ENCODE measurements at places on chromosomes 13 and 19.

GRCh38 chr19:46887240-46887782, 26.5 kb downstream of the ARHGAP35 start:
- no peaks in the 10 kb centered on the region for H3K36me3 ChIP-seq
- DNase-seq: no peak
- no peaks in the 10 kb centered on the region for H3K4me1 ChIP-seq

DNA sequence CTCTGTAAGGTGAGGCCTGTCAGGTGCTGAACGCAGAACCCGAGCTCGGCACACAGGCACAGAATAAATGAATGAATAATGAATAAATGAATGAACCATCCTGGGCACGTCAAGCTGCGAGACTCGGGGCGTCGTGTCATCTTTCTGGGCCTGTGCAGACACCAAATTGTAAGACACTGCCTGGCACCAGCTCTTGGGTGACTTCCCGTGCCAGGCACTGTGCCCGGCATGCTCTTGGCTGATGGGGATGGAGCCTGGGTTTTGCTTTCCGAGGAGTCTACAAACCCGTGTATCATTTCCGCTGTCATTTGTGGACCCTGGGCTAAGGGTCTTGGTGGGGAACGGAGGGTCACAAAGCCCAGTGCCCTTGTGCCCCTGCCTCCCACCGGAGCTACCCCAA, 43.9 kb downstream of the CELF5 start:
- no peak overlapping the region for H3K4me3 ChIP-seq
- H3K27me3 ChIP-seq: peaks cover 65% of the 10 kb centered on the region
- no peaks in the 10 kb centered on the region for H3K4me1 ChIP-seq
- H3K36me3 ChIP-seq: no peaks in the 10 kb centered on the region
- no peak for DNase-seq
- no peak overlapping the region for H3K27ac ChIP-seq

- no peak overlapping the region for H3K4me3 ChIP-seq
- H3K36me3 ChIP-seq: no peaks in the 10 kb centered on the region
These were observed 4.3 kb downstream of the TEX29 start for GRCh38 chr13:111324736-111325135.

DNA sequence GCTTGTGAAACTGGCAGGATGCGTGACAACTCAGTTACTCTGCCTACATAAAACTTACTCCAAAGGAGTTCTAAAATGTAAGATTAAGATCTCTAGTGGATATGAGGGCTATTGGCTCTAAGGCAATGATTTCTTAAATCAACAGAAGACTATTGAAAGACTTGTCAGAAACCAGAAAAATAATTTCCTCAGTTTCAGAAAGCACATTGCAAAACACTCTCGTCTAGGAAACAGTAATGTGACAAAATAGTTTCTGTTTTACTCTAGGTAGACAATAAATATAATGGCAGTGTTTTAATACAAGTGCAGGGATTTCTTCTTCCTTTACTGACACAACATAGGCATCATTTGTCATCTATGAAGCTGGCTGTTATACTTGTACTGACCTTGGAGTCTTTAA, 230.1 kb downstream of the KCTD12 start:
- no peak for DNase-seq
- H3K4me3 ChIP-seq: no peak overlapping the region
- H3K27ac ChIP-seq: no peak overlapping the region

GRCh38 chr19:45630463-45630862, 8.7 kb downstream of the EML2 start:
- H3K4me3 ChIP-seq: no peak overlapping the region
- peaks cover 26% of the 10 kb centered on the region for H3K36me3 ChIP-seq
- H3K27ac ChIP-seq: no peak overlapping the region
- no peaks in the 10 kb centered on the region for H3K27me3 ChIP-seq

DNA sequence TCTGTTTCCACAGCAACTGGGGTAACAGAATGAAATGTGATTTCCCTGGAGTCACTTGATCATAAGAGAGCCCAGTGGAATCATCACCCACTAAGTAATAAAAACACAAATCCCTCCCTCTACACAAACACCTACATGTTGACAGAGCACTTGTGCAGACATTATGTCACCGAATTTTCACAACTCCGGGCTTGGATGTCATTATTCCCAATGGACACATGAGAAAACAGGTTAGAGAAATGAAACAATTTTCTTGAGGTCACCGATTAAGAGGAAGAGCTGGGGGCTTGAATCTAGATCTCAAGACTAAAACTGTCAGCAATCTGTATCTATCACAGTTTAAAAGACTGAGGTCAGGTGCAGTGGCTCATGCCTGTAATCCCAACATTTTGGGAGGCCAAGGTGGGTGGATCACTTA, 3.1 kb downstream of the XRCC1 start:
- H3K27ac ChIP-seq: no peak overlapping the region
- peaks cover 3% of the 10 kb centered on the region for H3K27me3 ChIP-seq
- peaks cover 38% of the 10 kb centered on the region for H3K4me1 ChIP-seq
- H3K4me3 ChIP-seq: no peak overlapping the region

DNA sequence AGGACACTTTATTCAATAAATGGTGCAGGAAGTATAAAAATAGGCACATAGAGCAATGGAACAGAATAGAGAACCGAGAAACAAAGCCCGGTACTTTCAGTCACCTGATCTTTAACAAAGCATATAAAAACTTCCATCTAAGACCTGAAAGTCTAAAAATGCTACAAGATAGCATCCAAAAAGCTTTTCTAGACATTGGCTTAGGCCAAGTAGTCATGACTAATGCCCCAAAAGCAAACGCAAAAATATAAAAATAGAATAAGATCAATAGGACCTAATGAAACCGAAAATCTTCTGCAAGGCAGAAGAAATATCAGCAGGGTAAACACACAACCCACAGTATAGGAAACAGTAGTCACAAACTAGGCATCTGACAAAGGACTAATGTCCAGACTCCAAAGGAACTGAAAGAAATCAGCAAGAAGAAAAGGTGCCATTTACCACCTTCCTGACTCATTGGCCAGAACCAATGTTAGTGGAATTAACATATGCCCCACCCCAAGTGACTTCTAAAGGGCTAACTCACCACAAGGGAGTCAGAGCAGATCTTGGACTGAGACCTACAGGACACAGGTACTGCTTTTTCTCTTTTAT, 40.8 kb upstream of the CEACAM21 start:
- peaks cover 18% of the 10 kb centered on the region for H3K36me3 ChIP-seq
- no peak for DNase-seq
- H3K27me3 ChIP-seq: peaks cover 12% of the 10 kb centered on the region
- H3K4me1 ChIP-seq: peaks cover 68% of the 10 kb centered on the region

- no peaks in the 10 kb centered on the region for H3K36me3 ChIP-seq
- H3K27ac ChIP-seq: no peak overlapping the region
These were observed 188.6 kb downstream of the TEX29 start for GRCh38 chr13:111508902-111509509.

- DNase-seq: no peak
- no peak overlapping the region for H3K27ac ChIP-seq
- no peak overlapping the region for H3K4me3 ChIP-seq
- no peaks in the 10 kb centered on the region for H3K36me3 ChIP-seq
- peaks cover 3% of the 10 kb centered on the region for H3K4me1 ChIP-seq
These were observed 17.7 kb downstream of the LRRC4B start for GRCh38 chr19:50550594-50550966.

DNA sequence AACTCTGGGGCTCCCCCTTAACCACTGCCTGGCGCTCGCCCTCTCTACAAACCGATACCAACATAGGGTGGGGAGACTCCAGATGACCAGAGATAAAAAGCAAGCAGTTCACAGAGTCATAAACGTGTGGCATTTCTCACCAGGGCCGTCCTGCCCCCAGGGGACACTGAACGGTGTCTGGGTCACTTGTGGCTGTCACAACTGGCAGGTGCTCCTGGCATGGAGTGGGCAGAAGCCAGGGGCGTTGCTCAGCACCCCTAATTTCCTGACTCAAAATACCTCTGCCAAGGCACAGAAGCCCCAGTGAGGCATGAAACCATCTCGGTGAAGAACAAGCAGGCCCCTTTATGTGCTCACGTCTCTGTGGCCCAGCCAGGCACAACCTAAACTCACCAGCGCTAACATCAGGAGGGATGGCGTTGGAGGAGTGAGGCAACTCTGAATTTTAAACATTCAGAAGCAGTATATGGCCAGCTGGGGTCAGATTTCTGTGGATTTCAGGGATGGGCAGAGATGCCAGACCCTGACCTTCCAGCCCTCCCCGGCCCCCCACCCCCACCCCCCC, 1.8 kb downstream of the PIP5K1C start:
- H3K27me3 ChIP-seq: peaks cover 5% of the 10 kb centered on the region
- no peak for DNase-seq
- H3K36me3 ChIP-seq: peaks cover 2% of the 10 kb centered on the region

- H3K27me3 ChIP-seq: no peaks in the 10 kb centered on the region
- H3K36me3 ChIP-seq: peaks cover 26% of the 10 kb centered on the region
- H3K4me3 ChIP-seq: no peak overlapping the region
These were observed 11.5 kb downstream of the THOP1 start for GRCh38 chr19:2796659-2797266.

DNA sequence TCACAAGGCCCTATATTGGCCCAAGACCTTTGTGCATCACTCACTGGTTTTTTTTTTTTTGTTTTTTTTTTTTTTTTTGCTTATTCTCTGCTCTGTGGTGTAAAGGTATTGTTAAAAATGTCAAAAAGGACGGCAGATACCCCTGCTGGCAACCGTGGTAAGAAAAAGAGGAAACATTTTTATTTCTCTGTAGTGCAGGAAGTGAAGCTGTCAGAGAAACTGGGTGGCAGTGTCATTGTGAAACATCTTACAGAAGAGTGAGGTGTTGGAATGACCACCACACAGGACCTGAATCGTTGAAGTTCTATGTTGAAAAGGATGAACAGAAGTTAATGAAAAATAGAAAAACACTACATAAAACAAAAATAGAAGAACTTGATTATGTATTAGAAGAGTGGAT, 346.4 kb downstream of the FGF9 start:
- H3K36me3 ChIP-seq: no peaks in the 10 kb centered on the region
- peaks cover 2% of the 10 kb centered on the region for H3K4me1 ChIP-seq
- no peaks in the 10 kb centered on the region for H3K27me3 ChIP-seq

GRCh38 chr13:67296511-67296910, 66.4 kb upstream of the PCDH9 start:
- no peak for DNase-seq
- H3K4me3 ChIP-seq: no peak overlapping the region
- no peaks in the 10 kb centered on the region for H3K4me1 ChIP-seq
- no peaks in the 10 kb centered on the region for H3K27me3 ChIP-seq

DNA sequence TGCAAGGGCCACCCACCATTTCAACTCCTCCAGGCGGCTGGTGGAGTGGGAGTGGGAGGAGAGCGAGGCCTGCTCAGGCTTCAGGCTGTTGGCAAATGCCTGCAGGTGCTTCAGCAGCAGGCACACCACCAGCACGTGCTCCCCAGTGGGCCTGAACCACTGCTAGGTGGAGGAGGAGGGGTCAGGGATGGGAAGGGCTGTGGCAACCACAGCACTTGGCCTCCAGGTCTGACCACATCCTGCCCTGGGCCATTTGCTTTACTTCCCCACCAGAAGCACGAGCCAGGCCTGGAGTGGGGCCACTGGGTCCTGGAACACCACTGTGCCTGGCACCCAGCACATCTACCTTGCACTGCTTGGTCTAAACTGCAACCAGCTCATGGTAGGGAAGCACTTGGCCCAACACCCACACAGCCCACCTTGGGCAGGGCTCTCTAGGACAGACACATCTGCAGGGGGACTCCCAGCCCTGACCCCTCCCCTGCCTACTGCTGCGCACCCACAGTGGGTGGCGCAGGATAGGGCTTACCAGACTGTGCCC, 26.2 kb downstream of the TUBA3C start:
- DNase-seq: no peak
- no peaks in the 10 kb centered on the region for H3K36me3 ChIP-seq
- H3K4me1 ChIP-seq: no peaks in the 10 kb centered on the region

GRCh38 chr19:44807162-44807561, 1.7 kb upstream of the BCAM start:
- no peak for DNase-seq
- H3K4me1 ChIP-seq: no peaks in the 10 kb centered on the region
- no peak overlapping the region for H3K27ac ChIP-seq
- peaks cover 58% of the 10 kb centered on the region for H3K27me3 ChIP-seq

GRCh38 chr13:97743938-97744337, 209.5 kb upstream of the IPO5 start:
- H3K27me3 ChIP-seq: no peaks in the 10 kb centered on the region
- H3K27ac ChIP-seq: no peak overlapping the region
- no peak for DNase-seq
- no peaks in the 10 kb centered on the region for H3K36me3 ChIP-seq
- H3K4me1 ChIP-seq: no peaks in the 10 kb centered on the region
